ENCODE measurements at places on chromosomes 1 and 21. TPM values are rescaled to one million over a fixed set of nuclear protein-coding genes. Genes with fewer than 3 reads are reported as not detected.

CSF3R gene
- total RNA-seq = not detected

TSPAN1 gene
- total RNA-seq = not detected

TRNP1 gene
- total RNA-seq = 207 TPM

CD52 gene
- not detected for total RNA-seq

GCSAML gene
- total RNA-seq = not detected

MAP3K7CL gene
- 1.2 TPM for total RNA-seq

NHLH1 gene
- not detected for total RNA-seq

KCNK1 gene
- total RNA-seq = 1.4 TPM

All from pericardium fibroblast (primary cell).